ENCODE measurements at places on chromosomes 3 and 15.
A peak's percentile ranks its signal among the peaks of the same experiment; 100 is the strongest.

- no peak for DNase-seq
Observed at GRCh38 chr3:22016197-22016596, 265.2 kb upstream of the ZNF385D start.

DNA sequence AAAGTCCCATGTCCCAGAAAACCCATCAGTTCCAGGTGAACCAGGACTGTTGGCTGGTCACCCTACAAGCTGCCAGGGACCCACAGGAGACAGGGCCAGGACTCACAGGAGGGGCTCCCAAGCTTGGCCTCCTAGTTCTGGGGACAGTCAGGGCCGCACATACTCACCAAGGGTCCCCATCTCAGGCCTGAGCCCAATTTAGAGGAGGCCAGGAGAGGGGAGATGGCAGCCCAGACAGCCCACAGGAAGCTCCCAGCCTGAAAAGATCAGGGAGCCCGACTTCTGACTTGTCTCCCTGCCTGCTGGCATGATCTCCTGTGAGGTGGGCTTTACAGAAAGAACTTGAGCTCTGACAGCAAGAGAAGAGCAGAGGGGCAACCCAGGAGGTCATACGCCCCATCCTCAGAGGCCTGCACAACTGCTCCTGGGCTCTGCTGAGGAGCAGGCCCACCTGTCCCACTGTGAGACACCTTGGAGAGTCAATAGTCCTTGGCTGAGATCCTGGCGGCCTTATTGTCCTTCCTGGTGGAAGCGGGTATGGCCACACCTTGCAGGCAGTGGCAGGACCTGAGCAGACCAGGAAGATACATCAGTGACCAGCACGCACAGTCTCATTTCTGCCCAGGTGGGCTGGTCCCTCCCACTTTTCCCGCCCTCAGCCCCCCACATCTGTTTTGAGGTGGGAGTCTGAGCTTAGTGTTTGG, 2.5 kb upstream of the ISLR start:
- DNase-seq, result no peak

- no peak for DNase-seq
Observed at GRCh38 chr3:115469649-115470048, 153.7 kb upstream of the GAP43 start.

GRCh38 chr3:186931532-186932280, 1.4 kb downstream of the ST6GAL1 start:
- peak; percentile 77 for DNase-seq

DNA sequence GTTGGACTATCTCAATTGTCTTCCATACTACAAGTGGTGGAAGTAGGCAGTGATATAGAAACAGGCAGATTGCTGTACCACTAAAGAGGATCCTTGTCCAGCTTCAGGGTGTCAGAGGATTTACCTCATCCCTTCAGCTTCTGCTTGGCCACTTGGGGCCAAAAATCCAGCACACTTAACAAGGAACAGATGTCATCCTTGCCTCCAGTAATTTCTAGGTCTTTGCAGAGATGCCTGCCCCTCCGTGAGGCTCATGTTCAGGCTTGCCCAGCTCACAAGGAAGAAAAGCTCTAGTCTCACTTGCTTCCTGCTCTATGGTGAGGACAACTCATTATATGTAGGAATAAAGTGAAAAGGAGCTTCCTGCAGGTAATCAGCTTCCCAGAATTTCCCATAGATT, 510.3 kb downstream of the EPHA3 start:
- DNase-seq, result no peak

DNA sequence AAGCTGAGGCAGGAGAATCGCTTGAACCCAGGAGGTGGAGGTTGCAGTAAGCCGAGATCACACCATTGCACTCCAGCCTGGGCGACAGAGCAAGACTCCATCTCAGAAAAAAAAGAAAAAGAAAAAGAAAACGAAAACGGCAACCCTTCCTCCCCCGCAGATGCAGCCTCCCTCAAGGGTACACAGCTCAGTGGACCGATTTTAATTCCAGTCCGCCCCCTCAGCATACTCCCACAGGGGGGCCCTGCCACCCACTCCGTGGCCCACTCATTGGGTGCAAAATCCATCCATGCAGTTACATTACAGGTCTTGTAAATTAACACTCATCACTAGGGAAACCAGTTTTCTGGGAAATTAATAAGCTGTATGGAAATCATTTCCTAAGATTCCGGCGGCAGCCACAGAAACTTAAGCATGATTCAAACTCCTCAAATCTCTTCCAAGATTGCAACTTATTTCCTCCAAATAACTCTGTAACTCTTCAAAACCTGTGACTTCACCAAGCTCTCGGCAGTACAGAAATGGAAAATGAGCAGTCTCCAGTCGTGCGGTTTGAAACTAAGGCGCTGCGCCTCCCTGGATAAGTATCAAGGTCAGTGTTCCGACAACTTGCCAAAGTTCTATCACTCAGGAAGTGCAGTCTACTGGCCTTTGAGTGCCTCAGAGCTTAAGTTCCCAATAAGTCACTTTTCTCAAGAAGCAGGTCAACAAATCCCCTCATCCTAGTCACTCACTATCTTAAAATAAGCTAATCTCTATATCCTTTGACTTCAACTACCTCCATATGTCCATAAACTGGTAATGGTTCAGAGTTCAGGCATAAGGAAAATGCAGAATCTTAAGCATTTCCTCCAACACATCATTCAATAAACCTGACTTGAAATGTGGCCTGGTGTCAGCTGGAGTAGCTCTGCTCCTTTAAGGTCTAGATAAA, 24.7 kb upstream of the KLHL6 start:
- DNase-seq, result no peak

- no peak for DNase-seq
Observed at GRCh38 chr3:133289322-133289721, 110.5 kb upstream of the BFSP2 start.

- no peak for DNase-seq
Observed at GRCh38 chr15:80419546-80419945, 15.4 kb downstream of the ARNT2 start.

- no peak for DNase-seq
Observed at GRCh38 chr3:120451272-120451761, 525 bp upstream of the FSTL1 start.

- DNase-seq, result no peak
Observed at GRCh38 chr15:85306946-85307686, 73.3 kb upstream of the AKAP13 start.

GRCh38 chr3:18538463-18539230, 113.5 kb upstream of the SATB1 start:
- DNase-seq, result no peak

DNA sequence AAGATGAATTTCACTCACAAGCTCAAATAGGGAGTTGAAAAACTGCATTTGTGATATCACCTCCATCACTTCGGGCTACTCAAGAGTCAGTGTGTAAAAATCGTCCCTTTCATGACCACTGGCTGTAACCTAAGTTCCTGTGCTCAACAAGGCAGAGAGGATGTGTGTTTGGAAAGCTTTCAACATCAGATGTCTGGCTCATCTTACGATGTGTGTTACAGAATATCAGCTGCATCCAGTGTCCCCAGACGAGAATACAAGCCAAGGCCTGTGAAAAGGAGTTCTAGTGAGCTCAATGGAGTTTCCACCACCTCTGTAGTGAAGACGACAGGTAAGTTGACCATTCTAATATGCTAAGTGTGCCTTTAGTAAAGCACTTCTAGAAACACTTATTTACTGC, 65.5 kb upstream of the ADAMTSL3 start:
- no peak for DNase-seq

DNA sequence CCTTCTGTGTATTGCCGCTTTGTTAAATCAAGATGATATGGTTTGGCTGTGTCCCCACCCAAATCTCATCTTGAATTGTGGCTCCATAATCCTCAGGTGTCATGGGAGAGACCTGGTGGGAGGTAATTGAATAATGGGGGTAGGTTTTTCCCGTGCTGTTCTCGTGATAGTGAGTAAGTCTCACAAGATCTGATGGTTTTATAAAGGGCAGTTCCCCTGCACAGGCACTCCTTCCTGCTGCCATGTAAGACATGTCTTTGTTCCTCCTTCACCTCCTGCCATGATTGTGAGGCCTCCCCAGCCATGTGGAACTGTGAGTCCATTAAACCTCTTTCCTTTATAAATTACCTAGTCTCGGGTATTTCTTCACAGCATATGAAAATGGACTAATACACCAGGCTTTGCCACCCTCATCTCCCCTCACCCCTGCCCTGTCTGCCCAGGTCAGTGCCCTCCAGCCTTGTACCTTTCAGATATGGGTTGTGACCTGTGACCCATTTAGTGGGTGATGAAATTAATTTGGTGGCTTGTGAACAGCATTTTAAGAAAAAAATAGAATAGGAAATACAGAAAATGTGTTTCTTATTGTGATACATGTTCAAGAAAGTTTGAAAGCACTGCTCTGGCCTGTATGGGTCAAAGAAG, 56.1 kb upstream of the MCF2L2 start:
- no peak for DNase-seq

DNA sequence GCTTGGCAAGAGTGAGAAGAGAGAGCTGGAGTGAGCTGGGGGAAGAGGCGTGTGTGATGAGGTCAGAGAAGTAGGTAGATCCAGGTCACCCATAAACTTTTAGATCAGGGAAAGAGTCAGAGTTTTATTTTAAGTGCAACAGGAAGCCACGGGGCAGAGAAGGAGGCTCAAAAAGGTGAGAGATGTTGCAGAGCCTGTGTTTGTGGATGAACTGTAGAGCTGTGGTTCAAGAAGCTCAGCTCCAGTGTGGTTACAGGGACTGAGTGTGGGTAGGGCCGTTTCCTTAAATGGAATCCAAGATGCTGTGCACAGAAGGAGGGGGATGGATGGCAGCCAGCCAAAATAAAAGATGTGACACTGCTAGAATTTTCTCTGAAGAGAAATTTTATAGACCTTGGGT, 337.2 kb downstream of the SATB1 start:
- DNase-seq, result no peak

GRCh38 chr3:151085889-151086483, 522 bp downstream of the MED12L start:
- DNase-seq, result peak; percentile 0

- no peak for DNase-seq
Observed at GRCh38 chr15:42736178-42736792, 643 bp downstream of the CDAN1 start.

DNA sequence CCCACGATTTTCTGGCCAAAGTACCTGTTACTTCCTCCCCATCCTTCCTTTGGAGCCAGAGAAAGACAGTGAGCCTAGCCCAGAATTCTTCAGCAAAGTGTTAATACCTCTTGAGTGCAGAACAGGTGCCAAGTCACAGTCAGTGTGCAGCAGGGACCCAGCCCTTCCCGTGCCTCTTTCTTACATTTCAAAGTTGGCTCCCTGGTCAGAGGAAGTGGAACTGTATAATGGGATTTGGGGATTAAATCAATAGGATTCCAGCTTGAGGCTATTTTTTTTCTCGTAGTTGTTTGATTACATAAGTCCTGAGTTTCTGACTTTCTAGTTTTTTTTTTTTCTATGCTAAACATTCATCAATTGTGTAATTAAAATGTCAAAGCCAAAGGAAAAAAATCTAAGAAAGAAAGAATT, 52.6 kb upstream of the ABHD10 start:
- no peak for DNase-seq

DNA sequence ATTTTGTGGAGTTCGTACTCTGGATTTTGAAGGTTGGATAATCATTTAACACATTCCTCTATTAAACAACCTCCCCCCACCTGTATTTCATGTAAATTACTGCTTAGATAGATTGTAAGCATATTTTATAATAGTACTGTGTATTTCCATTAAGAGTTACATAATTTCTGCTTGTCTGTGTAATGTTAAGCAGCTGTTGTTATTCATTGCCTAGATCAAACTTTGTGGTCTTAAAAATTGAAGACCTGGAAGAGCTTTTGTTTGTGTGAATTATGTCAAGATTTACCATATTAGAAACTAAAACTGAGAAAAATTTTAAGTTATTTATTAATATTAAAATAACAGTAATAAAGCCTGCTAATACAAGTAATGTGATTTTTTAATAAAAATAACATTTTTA, 11.1 kb downstream of the SETD5 start:
- DNase-seq, result no peak

DNA sequence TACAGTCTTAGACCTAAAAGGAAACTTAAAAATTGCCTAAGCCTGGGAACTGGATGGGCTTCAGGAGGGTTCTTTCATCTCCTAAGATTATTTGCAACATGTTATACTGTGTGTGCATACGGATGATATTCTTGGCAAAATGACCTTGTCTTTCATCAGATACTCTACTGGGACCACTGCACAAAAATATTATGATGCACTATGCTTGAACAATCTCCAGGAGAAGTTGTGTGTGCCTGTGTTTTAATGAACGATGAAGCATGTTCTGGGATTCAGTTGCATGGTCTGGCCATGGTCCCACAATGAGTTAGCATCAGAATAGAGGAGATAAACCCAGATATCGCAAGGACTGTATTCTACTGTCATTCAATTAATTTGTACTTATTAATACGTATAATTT, 68.7 kb downstream of the GAP43 start:
- DNase-seq, result no peak

GRCh38 chr3:23952646-23953045, 7.6 kb downstream of the NR1D2 start:
- no peak for DNase-seq

DNA sequence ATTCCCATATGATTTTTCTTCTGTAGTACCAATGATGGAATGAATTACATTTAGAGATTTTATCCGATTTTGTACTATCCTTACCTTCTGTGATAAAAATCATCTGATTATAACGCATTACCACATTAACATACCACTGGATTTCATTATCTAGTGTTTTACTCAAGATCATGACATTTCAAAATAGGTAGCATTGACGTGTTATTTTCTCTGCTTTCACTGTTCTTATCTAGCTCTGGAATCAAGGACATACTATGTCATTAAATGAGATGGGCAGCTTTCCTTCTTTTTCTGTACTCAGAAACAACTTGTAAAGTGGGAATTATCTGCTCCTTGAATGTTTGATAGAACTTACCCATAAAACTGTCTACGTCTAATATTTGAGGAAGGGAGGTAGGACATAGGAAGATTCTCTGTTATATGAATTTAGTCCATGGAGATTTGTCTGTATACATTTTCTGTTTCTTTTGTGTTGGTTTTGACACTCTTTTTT, 183.7 kb upstream of the NR2E3 start:
- no peak for DNase-seq

DNA sequence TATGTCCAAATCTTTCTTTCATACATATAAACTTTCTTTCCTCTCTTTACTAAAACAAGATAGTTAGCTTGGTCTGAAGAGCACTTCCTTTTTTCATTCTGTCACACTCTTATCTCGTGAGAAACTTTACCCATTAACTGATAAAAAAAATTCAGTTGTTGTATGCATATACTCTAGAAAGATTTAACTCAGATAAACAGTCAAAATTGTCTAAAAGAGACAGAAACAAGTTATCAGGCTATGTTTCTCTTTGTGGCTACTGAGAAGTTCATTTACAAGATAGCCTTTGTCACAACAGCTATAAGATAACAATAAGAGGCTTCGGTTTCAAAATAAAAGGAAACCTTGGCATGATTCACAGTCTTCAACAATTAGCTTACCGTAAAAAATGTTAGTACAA, 235.7 kb upstream of the ATP10A start:
- no peak for DNase-seq

- DNase-seq, result peak; percentile 27
Observed at GRCh38 chr15:31440754-31441311, 114.2 kb downstream of the KLF13 start.

DNA sequence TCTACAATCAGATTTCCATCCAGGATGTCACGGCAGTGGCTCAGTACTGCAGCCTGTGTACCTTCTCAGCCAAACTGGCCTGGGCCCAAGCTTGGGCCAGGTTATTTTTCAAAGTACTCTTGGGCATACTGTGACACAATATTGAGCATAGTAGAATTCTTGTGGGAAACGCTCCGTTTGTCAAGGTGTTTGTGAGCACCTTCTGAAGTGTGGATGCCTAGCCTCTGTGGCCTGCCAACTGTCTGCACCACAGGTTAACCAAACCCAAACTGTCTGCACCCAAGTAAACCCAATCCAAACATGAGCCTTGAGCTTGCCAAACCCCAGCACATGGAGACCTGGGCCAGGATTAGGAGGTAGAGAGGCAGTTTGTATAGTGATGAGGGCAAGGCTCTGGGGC, 25.4 kb downstream of the CTDSPL start:
- DNase-seq, result no peak
